ENCODE measurements at places on chromosomes 3 and 15. TPM values are rescaled to one million over a fixed set of nuclear protein-coding genes. Genes with fewer than 3 reads are reported as not detected.

The PCOLCE2 gene
- total RNA-seq: 127 TPM

The ZNF80 gene
- total RNA-seq: 0.49 TPM

The CSPG4 gene
- total RNA-seq: 35.9 TPM

The ALDH1A2 gene
- total RNA-seq: 15.2 TPM

The ARHGAP31 gene
- total RNA-seq: 27.5 TPM

The SLCO3A1 gene
- total RNA-seq: 14.1 TPM

The LTF gene
- total RNA-seq: 1.2 TPM

The DMXL2 gene
- 215 TPM for total RNA-seq

The GOLGA8G gene
- not detected for total RNA-seq

The CRYGS gene
- total RNA-seq: 6.7 TPM

Data from subcutaneous adipose tissue (tissue), 4 donors.